ENCODE measurements at places on chromosomes 7 and 10.

GRCh38 chr10:99457813-99458212, 27.4 kb upstream of the GOT1 start:
- no peak for DNase-seq

DNA sequence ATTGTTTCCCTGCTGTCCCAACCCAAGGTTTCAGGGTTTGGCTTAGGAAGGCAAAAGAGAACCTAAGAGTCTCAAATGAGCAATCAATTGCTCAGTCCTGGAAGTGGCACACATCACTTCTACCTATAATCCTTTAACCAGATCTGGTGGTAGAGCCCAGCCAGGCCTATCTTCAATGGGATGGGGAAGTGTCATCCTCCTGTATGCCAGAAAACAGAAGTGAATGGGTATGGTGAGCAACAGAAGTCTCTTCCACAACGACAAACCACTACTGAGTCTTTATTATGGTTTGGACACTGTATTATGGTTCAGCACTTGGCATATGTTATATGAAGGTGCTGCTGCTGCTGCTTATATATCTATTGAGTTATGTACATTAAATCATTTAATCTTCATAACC, 3.0 kb upstream of the AKR1B1 start:
- no peak for DNase-seq

DNA sequence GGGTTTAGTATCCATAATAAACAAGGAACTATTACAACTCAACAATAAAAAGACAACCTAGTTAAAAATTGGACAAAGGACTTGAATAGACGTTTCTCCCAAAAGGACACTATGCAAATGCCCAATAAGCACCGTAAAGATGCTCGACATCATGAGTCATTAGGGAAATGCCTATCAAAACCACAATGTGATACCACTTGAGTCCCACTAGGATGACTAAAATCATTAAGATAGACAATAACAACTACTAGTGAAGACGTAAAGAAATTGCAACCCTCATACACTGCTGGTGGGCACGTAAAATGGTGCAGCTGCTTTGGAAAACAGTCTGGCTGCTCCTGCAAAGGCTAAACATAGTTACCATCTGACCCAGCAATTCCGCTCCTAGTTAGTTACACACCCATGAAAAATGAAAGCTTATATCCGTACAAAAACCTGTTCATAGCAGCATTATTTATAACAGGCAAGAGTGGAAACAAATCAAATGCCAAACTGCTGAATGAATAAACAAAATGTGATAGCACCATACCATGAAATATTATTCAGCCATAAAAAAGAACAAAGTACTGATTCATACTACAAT, 17.3 kb downstream of the CCDC3 start:
- no peak for DNase-seq

- DNase-seq, result no peak
Observed at GRCh38 chr7:47493976-47494911, 87.7 kb downstream of the TNS3 start.

DNA sequence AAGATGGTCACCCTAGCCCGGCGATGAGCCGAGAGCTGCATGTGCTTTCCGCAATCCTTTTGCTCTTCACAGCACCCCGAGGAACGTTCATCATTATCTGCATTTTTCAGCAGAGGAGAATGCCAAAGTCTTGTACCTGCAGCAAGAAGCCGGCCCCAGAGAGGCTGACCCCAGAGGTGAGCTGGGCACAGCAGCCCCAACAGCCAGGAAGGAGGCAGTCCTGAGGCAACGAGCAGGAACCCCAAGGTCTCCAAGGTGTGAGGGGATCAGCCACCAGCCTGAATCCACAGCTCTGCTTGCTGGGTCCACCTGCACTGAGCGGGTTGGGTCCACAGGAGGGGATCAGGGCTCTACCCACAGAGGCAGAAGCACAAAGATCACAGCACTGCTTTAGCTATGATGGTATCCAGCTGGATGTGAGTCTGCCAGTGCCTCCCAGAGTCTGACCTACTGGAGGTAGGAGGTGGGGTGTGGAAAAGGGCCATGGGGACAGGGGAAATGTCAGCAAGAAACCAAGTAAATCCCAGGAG, 16.8 kb upstream of the GDF10 start:
- DNase-seq, result no peak

DNA sequence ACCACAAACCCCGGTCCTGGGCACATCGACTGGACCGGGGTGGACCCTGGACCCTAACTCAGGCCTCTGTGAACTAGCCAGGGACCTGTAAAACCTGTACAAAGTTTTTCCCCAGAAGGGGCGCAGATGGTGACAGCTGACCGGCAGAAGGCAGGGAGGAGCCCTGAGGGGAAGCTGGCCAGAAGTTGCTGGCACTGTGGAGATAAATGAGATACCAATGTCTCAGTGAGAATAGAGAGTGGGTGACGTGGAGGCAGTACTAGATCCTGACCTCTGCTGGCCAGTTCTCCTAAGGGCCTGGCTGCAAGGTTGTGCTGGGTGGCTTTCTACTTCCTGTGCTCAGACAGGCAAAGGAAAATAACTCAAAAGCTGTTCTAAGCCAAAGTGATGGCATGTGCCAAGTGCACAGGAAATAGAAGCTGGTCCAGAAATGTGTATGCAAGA, 10.6 kb upstream of the TSPAN14 start:
- no peak for DNase-seq
